ENCODE measurements at places on chromosomes 12 and 14.

DNA sequence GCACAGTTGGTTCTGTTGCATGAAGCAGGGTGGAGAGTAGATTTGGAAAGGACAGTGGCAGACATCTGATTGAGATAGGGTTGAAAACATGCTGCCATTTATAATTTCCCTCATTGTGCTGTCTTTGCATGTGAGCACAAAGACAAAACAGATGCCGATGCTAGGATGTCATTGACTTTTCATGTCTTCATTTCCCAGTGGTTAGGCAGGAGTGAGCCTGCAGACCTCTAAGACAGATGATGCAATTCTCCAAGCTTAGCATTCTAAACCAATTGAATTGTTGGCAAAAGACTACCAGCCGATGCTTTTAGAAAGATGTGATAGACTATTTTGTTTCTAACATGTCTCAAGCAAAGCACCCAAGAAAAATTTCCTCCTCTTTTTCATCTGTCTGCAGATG lies 37.1 kb upstream of the PELI2 start:
- DNase-seq: no peak

- no peak for DNase-seq
Observed at GRCh38 chr14:50901361-50901760, 29.5 kb downstream of the ABHD12B start.

DNA sequence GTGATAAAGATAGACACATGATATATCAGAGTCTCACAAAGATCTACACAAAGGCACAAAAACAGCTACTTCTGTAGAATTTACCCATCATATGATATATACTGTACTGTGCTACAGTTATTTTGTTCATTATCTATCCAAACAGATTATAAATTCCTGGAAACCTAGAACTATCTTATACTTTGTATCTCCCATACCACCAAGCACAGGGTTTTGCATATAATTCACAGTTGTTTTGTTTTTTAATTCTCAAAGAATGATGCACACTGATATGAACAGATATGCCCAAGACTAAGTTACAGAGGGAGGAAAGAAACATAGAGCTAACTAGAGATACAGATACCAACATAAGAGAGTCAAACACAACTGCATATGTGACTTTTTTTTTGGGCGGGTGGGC lies 3.4 kb downstream of the PRKAG1 start:
- DNase-seq: no peak

- no peak for DNase-seq
Observed at GRCh38 chr12:59365133-59365532, 230.7 kb upstream of the SLC16A7 start.

DNA sequence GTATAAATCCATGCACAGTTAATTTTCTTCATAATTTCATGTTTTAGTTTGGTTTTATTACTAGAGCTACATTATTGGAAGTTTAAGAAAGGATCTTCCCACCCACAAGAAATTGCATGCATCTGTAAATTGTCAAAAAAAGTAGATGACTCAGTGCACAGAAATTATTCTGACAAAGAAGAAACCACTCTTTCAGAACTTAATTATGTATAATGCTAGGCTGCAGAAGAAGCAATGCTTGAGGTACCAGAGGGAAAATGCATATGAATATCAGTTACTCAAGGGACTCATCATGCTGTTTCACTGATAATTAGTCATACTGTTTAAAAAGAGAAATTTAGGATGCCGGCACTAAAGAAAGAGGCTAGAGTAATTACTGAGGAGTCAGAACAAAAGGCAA lies 147.0 kb downstream of the SLC16A7 start:
- no peak for DNase-seq

DNA sequence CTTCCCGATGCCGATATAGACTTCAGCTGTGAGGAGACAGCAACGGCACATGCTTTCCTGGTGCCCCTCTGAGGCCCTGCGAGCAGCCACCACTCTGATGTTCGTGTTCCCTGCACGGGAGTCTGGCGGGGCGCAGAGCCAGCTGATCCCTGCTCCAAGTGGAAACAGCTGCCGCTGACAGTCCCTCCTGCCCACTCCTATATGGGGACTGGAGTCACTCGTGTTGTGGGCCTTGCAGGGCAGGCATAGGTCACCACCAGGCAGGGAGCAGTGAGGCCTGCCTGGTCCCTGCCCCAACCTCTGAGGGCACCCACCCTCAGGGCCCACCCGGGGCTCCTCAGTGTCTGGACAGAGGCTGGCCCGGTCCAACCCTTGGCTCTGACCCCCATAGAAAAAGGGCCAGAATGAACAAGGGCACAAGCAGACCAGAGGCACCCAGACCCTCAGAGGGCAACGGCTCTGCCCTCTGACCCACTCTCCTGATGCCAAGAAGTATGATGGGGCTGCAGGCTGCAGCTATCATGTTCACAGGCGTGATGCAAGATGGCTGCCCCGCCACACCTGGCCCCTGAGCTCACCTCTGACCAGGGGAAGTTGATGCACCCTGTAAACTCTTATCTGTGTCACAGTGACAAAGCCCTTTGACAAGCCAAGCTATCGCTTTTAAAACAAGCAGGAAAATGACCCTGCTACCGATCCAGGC lies 181.6 kb downstream of the CALM1 start:
- DNase-seq: no peak

GRCh38 chr12:95607642-95608041 lies 56.4 kb upstream of the USP44 start:
- no peak for DNase-seq

DNA sequence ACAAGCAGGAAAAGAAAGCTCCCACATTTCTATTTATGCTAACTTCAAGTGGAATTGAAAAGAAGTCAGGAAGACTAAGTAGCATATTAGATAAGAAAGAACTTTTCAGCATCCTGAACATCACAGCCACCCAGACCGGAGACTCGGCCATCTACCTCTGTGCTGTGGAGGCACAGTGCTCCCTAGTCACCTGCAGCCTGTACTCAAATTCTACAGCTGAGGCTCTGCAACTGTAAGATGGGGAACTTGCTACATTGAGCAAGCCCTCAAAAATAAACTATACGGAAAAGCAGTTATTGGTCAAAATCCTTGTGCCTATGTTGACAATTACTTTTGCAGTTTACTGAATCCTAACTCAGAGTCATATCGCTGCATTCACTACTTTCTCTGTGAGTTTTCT lies 361.9 kb downstream of the DAD1 start:
- no peak for DNase-seq

- no peak for DNase-seq
Observed at GRCh38 chr14:31945074-31945613, 132.0 kb upstream of the ARHGAP5 start.

DNA sequence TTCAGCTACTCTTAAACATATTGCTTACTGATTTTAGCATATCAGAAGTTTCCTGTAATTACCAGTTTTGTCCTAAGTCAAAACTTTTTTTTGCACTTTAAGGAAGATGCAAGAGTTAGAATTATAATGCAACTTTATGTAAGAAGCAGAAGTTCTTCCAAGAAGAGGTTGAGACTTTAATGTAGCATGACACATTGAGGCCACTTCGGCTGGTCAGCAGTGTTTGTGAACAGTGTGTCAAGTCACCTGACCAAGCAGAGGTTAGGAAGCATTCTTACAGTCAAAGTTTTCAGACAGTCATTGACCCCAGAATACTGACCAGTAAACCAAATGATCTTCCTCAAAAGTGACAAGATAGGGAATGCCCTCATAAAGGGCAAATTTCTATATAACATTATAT lies 15.2 kb downstream of the FGFR1OP2 start:
- DNase-seq: no peak

GRCh38 chr14:58607952-58608317 lies 29.8 kb upstream of the DACT1 start:
- DNase-seq: no peak

DNA sequence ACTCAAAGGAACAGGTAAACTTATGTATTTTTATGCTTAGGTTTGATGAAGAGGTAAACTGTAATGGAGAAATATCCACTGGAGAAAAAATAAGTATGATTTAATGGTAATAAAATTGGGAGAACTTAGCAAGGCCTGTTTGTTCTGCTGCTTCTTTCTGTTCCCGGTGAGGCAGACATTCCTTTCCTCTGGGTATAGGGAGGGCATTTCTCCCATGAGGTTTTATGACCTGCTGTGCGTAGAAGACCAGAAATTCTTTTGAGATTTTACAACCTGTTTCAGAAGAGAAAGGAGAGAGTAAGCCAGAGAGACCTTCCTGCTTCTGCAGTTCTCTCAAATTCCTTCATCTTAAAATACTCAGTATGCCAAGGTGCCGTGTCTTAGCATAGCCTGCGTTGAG lies 139.4 kb upstream of the RMST start:
- DNase-seq: no peak

GRCh38 chr14:101365329-101366158 lies 195.8 kb upstream of the DIO3 start:
- no peak for DNase-seq

DNA sequence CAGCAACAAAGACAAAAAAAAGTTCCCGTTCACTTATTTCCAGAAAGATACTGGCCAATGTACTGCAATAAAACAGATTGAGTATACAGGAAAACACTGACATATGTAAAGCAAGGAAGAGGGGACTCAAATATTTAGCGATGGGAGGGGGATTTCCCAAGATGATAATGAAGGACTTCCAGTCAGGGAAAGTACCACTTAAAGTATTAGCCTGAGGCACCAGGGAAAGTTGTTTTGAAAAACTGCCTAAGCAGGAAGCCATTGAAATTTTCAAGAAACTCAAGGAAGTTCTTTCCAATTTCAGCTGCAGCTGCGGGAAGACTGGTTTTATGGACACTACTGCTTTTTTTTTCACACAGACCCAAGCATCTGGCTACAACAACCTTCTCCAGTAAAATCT lies 1007.4 kb upstream of the NOVA1 start:
- no peak for DNase-seq

- no peak for DNase-seq
Observed at GRCh38 chr14:71119075-71119474, 211.8 kb downstream of the PCNX1 start.

GRCh38 chr14:95784137-95784536 lies 70.2 kb upstream of the TCL1A start:
- DNase-seq: no peak

DNA sequence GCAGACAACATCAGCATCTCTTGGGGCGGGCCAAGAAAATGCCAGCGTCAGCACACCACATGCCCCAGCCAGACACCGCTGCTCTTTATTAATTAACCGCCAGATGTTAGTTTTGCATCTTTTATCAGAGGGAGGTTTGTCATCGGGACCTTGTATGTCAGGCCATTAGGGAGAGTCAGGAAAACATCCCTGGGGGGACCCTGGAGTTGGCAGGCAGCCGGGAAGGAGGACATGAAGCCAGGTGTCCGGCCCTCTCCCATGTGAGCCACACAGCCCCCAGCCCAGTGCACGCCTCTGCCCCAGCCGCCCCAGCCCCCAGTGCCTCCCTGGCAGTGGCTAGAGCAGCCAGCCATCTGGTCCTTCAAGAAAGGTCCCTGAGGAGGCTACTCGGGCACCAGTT lies 56.9 kb upstream of the FAM222A start:
- no peak for DNase-seq

GRCh38 chr14:50796390-50796789 lies 34.6 kb downstream of the NIN start:
- no peak for DNase-seq

DNA sequence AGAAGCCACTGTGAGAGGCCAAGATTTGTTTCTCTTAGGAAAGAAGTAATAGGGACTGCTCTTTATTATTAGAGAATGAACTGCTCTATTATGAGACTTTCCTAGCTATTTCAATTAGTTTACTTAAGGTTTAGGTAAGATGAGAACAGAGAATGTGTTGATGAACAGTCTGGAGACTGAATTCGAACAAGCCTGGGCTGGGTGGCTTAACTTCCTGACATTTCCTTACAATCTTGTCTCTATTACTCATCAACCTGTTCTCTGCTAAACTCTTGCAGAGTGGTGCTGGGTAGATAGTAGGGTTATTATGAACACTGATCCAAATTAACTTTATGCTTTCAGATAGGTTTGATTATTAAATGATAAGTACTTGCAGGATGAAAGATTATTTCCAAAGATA lies 31.2 kb downstream of the SLC15A5 start:
- no peak for DNase-seq

Data from stimulated activated CD8-positive, alpha-beta memory T cell treated with anti-CD3 and anti-CD28 coated beads, Interleukin-4, amount 100 ng/mL, for 1 hour (primary cell).